ENCODE measurements at places on chromosomes 6 and 20.

DNA sequence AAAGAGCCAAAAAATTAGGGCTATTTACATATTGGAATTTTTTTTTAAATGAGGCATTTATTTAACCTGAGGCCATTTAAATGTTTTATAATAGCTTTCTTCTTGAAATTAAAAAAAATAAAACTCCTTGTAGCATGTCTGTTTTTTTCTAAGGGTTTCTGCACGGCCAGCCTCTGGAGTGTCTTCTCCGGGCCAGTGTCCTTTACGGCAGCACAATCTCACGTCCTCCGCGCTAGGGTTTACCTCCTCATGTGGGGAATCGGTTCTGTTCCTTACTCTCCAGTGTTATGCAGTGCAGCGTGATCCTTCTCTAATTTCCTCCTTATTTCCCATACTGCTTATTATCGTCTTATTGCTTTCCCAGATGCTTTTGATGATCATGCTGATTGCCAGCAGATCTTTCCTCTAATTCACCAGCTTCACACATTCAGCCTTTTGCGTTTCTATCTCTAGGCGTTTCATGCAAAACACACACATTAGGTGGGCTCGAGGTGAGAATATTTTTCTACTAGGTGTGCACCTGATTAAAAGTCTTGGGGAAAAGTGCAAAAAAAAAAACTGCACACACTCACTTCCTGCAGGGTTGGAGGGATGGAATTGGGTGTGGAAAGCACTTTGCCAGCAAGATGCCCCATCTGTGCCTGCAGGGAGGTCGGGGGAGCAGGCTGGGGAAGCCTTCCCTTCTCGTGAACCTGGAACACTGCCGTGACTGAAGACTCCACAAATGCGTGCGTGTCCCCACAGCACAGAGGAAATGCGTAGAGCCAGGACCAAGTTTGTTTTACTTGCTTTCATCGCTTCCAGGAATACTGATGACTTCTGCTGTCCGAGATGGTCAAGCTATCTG lies 56.1 kb downstream of the PSMG4 start:
- DNase-seq, result no peak

DNA sequence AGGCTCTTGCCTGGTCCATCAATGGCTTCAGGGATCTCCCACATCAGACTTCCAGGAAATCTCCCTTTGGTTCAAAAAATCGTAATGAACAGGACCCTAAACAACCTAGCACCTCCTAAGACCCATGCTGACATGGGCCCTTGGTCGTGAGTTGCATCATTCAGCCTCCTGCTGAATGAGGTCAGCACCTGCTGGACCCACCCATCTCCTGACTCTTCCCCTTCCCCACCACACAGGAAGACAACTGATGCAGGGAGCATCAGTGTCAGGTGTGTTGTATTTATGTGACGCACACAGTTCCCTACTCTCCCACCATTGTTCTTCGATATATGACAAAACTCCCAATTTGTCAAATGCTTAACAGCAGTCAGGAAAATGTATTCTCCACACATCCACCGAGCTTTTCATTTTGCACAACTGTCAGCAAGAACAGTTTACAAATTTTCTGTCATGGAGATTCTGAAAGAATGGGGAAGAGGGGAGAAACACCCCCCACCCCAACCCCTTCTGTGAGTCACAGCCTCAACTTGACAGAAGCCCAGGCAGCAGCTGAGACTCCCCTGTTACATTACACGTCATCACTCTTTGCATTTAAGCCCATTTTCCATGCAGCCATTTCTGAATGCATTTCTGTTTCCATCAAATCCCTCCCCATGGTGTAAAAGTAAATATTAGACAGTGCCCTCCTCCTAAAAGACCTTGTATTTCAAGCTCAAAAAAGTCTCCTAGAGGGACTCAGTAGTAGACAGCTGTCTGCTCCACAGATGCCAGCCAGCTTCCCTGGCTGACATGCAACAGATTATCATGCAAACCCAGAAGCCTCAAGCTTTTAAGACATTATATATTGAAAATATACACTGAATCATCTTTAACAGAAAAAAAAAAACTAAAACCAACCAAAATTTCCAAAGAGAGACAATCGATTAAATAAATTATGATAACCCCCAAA lies 577.5 kb downstream of the PTPRT start:
- DNase-seq, result no peak

- no peak for DNase-seq
Observed at GRCh38 chr6:111462770-111463391, 20.1 kb downstream of the REV3L start.

DNA sequence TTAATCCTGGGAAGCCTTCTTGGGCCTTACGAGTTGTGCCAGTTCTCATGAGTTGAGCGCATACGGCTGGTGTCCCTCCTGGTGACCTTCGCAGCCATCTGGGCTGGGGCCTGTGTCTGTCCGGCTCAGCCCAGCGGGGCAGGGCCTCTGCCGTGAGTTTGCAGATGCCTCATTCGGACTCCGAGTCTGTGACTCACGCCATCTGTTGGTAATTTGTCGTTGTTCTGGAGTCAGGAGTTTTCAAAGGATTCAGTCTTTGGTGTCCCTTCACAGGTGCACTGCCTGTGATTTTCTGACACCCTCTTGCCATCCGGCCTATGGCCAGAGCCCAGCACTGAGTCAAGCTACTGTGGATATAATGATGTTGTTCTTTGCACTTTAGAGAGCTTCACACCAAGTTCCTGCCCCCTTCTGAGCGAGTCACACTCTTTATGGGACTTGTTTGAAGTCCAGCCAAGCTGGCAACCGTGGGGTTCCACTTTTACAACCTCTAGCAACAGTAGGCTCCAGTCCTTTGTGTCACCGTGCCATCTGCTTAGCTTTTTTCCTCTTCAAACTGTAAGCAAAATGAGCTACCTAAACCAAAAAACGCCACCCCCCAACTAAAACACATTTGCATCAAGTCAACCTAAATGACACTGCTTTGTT lies 175.6 kb downstream of the AIG1 start:
- peak; percentile 69 for DNase-seq

- peak; percentile 21 for DNase-seq
Observed at GRCh38 chr6:28838289-28838633, 85.5 kb downstream of the TRIM27 start.

DNA sequence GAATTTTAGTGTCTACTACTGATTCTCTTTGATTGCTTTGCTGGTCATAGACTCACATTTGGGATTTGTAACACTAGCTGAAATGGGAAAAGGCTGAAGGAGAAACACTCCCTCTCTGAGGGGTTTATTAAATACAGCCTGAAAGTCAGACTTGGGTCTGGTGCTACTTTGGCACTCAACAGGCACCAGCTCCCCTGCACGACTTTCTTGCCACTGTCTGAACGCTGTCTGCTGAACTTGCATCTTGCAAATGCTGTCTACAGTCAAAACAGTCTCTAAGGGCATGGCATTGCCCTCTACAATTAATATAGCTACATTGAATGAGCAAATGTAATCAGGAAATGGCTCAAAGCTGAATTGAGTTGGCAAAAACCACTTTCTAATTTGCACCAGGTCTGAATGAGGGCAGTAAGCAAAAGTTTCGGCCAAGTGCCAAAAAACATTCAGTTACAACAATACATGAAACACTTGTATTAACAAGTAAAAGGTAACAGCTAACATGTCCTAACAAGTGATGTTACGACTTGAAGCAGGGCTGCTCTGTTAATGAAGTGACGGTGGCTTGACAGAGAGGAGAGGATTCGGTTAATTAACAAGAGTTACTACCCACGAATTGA lies 119.5 kb downstream of the FOXC1 start:
- no peak for DNase-seq

GRCh38 chr20:50061151-50062005 lies 51.6 kb downstream of the UBE2V1 start:
- no peak for DNase-seq

DNA sequence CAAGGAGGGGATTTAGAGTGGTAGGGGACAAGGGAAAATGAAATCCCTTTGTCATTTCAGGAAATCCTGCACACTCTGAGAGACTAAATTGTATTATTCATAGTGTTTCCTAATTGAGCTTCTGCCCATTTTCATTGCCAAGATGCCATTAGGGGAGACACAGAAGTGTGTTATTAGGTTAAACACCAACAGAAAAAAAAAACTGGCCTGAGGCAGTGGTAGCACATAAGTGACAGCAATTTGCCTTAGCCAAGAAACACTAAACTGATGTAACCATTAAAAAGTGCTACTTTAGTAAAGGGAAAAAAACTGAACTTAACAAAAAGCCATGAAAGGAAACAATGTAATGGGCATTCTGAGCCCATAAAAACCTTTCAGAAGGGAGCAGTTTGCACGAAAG lies 270.5 kb upstream of the PLN start:
- no peak for DNase-seq

DNA sequence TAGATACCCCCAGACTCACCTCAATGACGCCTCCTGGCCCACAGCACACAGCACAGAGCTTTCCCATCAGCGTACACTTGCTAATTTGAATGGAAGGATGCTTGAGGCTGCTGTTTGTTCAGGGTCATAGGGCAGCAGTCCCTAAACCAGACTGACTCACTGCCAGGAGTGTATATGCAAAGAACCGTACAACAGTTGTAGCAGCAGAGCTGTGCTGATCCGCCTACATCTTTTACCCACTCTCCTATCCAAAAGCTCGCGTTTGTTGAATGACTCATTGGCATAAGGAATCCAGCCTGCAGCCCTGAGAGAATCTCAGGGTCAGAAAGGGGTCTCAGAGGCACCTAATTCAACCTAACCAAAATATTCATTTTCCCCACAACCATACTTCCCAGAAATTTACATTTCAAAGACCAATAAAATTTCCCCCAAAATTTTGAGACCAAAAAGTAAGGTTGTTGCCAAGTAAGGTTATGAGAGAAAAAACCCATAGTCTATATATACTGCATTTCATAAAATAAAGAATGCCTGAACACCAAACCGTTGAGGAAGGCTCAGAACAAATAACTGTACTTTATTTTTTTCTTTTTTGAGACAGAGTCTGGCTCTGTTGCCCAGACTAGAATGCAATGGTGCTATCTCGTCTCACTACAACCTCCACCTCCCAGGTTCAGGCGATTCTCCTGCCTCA lies 35.3 kb upstream of the CCND3 start:
- peak; percentile 48 for DNase-seq

DNA sequence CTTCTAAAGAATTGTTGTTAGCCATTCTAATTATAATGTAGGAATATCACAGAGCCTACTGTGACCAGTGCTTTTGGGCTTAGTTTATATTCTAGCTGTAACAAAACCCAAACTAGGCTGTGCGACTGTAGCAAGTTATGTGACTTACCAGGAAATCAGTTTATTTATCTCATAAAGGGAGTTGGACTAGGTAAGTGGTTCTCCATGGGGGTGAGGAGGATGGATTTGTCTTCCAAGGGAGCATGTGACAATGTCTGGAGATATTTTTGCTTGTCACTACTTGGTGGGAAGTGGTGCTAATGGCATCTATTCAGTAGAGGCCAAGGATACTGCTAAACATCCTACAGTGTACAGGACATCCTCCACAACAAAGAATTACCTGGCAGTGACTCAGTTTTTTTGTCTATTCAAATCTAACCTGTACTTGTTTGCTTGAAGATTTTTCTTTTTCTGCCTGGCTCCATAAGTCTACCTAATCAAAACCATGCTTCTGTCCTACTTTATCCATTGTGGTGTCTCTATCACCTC lies 32.5 kb downstream of the ZFAND3 start:
- DNase-seq, result no peak

DNA sequence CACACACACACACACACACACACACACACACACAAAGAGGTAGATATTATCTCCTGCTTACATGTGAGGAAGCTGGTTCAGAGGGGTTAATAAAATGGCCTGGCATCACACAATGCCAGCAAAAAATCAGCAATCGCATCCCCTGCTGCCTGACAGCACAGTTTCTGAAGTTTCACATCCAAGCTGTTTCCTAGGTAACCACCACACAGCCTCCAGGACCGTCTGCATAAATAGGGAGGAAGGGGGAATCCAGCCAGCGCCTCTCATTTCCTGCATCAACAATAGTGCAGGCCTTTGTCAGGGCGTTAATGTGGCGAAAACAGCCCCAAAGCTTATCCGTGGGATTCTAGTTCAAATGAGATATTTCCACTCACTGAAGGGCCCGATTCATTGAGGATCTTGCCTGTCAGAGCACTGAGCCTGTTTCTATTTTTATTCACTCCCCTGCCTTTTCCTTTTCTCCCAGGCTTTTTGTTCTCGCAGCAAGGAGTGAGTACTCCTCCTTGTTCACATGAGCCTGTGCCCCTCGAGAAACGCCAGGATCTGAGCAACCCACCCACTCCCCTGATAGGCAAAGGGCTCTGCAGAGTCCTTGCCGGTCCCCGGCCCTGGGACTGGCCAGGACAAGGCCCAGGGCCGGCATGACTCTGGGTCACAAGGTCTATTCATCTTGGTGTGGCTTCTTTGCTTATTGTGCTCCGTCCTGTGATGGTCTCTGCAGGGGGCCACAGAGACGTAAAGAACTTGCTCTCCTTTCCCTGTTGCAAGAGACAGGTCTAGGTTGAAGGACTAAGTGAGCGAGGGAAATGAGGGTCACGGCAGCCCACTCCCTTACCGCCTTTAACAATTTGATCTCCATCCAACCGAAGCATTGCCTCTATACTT lies 32.7 kb downstream of the TUBB2B start:
- DNase-seq, result no peak

- DNase-seq, result peak; percentile 61
Observed at GRCh38 chr20:10521068-10521831, 86.1 kb downstream of the SLX4IP start.

GRCh38 chr6:157721426-157721825 lies 101.6 kb upstream of the SNX9 start:
- DNase-seq, result no peak

GRCh38 chr6:87501809-87502572 lies 29.2 kb downstream of the SLC35A1 start:
- no peak for DNase-seq

DNA sequence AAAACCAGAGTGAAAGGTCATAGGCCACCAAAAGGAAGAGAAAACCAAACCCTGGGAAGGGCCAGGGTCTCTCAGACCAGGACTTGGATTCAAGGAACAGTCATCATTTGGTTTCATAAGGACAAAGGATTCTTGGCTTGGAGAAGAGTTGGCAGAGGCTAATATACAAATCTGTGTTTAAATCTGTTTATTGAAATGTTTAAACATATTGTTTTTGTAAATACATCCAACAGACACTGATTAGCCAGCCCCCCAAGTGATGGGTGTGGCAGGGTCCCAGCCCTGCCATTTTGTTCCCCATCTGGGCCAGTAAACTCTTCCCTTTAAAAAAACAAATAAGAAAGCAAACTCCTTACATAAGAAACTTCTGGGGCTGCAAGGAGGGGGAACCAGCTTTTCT lies 6.1 kb upstream of the ZNF831 start:
- no peak for DNase-seq

DNA sequence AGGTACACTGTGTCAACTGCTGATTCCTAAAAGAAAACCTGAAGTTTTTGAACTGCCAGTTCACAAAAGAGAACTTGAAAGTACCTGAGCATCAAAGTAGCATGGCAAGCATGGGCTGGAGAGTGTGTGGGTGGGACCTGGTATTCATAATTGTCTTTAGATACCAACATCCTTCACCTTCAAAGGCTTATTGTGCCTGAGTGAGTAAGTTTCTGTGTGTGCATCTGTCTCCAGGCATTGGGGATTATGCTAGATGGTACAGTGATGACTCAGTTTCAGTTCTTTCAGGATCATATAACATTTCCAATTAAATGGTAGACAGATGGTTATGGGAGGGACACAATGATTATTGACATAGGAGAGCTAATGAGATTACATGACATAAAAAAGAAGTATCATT lies 238.5 kb downstream of the ZFAND3 start:
- peak; percentile 31 for DNase-seq

- no peak for DNase-seq
Observed at GRCh38 chr20:44135417-44136204, 51.4 kb downstream of the JPH2 start.
